ENCODE measurements at places on chromosomes 16 and 17.

DNA sequence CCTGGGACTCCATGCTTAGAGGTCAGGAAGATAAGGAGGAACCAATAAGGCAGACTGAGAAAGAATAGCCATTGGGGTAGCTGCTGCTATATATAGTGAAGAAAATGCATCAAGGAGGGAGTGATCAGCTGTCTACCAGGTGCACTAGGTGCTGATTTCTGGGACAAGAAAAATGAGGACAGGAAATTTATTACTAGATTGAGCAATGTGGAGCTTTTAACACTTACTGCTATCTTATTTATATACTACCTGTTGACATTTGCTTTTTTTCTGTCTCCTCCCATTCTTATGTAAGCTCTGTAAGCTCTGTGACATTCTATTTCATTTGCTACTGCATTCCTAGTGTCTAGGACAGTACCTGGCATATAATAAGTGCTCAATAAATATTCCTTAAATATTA, 53.7 kb upstream of the DHX40 start:
- no peak for DNase-seq

DNA sequence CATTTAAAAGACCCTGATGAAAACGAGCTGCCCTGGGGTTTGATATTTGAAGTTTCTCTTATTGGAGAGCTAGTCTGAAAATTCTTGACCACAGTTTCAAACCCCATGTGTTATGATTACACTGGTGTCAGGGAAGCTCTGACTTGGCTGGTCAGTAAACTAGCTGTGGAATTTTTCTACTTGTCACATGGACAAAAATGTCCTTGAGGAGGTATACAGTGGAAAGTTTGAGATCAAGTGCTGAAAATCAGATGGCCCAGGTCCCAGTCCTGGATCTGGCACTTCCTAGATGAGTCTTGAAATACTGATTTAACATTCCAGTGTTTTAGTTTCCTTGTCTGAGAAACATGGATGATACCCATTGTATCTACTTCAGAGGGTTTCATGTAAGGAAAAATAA, 30.7 kb upstream of the SOX9 start:
- DNase-seq = no peak

DNA sequence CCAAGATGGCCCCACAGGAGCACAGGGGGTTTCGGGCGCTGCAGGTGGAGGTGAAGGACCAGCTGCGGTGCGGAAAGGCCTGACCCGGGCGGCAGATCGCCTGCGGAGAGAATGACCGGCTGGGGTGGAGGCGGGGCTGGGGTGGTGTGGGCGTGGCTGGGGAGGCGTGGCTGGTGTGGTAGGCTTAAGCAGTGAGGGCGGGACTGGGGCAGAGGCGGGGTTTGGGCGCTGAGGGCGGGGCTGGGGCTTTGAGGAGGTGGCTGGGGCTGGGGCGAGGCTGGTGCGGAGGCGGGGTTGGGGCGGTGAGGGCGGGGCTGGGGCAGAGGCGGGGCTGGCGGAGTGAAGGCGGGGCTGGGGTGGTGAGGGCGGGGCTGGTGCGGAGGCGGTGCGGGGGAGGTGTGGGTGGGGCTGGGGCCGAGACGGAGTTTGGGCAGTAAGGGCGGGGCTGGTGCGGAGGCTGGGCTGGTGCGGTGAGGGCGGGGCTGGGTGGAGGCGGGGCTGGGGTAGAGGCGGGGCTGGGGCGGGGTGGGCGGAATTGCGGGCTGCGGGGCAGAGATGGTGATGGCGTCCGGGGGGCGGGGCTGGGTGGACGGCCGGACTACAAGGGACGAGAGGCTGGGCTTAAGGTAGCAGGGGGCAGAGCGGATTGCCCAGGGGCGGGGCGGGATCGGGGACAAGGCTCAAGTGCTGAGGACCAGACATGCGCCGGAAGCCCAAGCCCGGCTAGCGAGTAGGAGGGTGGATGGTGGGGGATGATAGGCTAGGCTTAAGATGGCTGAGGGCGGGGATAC, 9.9 kb upstream of the GSDMA start:
- peak; percentile 88 for DNase-seq

- DNase-seq = no peak
Observed at GRCh38 chr16:66587881-66588600, 8.8 kb downstream of the CMTM2 start.

DNA sequence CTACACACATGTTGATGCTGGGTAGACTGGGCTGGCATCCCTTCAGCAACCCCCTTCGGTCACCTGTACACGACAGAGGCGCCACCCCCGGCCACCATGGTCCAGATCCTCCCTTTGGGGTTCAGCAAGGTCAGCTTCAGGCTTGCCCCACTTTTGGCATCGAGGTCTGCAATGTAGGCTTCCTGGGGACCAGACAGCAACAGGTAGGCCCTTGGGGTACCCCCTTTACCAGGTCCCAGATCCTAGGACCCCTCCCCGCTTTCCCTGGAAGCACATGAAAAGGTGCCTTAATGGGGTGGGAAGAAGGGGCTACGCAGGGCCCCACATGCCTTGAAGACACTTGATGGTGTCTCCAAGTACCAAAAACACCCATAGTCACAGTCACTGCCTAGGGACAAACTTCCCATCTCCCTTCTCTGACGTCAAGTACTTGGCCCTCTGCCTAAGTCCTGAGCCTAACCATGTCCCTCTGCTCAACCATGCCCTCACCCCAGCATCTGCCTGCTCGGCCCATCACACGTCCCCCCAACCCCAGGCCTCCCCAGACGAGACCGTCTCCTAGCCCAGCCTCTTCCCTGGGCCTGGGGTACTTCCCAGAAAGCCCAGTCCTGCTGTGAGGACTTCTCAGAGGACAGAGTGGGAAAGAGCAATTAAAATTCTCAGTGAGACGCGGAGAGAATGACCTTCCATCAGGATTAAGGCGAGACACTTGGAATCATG, 12.1 kb downstream of the ACLY start:
- no peak for DNase-seq

All from PC-9 (cell line).